ENCODE measurements at places on chromosomes 11 and 22.

- no peak for DNase-seq
Observed at GRCh38 chr11:78041843-78042440, 18.9 kb upstream of the KCTD14 start.

GRCh38 chr22:48407256-48407955, 1420.3 kb downstream of the BRD1 start:
- DNase-seq, result no peak

GRCh38 chr11:15738931-15739330, 617.4 kb downstream of the SOX6 start:
- no peak for DNase-seq

GRCh38 chr11:69880041-69880825, 61.0 kb upstream of the FGF3 start:
- no peak for DNase-seq

GRCh38 chr22:31867386-31868153, 76.8 kb upstream of the YWHAH start:
- DNase-seq, result no peak

DNA sequence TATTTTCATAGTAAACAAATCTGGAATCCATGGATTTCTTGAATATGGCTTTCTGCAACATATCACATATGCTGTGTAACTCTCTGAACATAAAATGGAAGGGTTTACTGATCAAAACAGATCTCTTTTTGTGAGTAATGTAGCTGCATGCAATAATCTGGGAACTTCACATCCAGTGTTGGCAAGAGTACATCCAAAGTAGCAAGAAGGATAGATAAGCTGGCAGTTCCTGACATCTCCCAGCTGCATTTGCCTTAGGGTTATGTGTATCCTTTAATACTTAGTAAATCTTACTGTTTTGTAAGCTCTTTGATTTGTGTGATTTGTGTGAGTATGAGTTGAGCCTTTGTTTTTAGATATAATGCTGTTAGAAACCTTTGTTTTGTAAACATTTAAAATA, 280.4 kb upstream of the CNTN5 start:
- no peak for DNase-seq
